ENCODE measurements at places on chromosomes 1 and 21.

DNA sequence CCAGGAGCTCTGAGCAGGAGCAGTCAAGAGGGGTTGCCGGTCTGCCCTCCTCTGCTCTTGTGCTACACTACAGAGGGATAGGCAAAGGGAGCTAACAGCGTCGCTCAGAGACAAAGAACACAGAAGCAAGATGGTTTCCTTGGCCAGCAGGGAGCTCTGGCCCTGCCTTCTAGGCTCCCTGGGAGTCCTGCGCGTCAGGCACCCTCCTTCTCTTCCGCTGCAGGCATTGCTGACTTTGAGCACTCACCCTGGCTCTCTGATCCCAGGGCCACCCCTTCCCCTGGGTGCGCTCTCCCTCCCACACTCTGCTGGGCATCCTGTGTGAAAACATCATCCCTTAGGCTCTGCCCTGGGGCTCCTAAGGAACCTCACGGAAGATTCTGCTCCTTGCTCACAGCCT lies 489 bp downstream of the TNNI1 start:
- no peak for DNase-seq

GRCh38 chr1:206925106-206925736 lies 3.5 kb upstream of the FCMR start:
- DNase-seq, result peak; percentile 25

DNA sequence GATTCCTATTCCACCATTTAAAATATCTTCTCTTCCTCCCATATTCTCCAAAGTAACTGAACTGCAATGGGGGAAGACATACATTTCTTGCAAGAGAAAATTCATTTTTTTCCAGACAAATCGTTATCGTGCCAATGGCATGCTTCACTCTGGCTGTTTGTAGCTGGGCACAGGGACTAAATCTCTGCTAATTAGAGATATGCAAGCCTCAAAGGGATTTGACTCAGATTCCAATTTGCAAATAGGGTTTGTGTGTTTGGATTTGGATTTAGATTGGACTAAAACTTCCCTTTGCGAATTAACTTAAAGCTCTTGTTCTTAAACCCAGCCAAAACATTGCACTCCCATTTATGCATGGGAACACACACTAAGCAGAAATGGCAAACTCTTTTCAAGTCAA lies 276.2 kb upstream of the DUSP10 start:
- no peak for DNase-seq

DNA sequence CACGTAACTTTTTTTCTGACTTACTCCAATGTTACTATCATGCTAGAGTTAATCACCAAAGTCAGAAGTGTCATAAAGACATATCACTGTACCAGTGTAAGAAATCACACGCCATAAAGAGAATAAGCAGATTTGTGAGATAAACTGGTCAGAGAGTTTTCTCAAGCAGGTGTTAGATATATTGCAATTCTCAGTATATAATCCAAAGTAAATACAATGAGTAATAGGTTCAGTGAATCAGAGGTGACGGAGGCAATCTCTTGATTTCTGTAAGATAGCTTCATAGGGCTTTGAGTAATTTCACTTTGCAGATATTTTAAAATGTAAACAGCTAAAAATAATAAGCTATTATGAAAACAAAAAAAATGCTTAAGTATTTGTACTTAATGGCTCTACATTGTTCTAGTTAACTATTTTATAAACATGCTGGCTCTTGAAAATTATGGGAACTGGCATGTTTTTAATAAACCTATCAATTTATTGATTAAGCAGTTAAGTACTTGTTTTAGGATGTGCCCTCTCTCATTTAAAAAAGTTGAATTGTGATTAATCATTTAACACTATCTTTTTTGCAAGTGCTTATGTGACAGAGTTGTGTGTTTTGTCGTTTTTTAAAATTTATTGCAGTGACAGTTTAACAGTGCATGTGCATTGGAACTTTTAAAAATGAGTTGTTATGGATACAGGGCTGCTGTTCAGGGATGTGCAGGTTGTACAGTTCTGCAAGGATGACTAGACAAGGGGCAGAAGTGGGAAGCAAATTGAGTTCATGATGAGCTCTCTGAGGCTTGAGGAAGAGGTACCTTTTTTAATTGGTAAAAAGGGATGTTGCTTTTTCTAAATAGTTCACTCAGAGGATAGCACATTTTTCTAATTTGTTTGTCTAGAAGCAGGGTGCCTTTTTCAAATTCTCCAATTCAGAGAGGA lies 119.1 kb downstream of the USP25 start:
- DNase-seq, result no peak

GRCh38 chr1:43945674-43946235 lies 995 bp upstream of the IPO13 start:
- no peak for DNase-seq

DNA sequence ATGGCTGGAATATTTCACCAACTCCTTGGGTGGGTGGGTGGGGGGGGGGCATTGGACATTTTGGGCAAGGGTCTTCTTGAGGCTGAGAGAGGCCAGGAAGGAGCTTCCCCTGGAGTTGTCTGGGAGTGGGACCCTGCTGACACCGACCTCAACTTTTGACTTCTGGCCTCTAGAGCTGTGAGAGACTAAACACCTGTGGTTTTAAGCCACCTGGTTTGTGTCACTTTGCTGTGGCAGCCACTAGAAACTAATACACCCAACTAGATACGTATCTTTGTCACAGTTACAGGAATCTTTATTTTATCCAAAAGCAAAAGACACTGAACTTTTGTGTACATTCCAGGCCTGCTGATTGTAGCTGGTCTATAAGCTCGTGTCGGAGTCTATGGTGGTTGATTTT lies 9.9 kb upstream of the RIPK4 start:
- no peak for DNase-seq

DNA sequence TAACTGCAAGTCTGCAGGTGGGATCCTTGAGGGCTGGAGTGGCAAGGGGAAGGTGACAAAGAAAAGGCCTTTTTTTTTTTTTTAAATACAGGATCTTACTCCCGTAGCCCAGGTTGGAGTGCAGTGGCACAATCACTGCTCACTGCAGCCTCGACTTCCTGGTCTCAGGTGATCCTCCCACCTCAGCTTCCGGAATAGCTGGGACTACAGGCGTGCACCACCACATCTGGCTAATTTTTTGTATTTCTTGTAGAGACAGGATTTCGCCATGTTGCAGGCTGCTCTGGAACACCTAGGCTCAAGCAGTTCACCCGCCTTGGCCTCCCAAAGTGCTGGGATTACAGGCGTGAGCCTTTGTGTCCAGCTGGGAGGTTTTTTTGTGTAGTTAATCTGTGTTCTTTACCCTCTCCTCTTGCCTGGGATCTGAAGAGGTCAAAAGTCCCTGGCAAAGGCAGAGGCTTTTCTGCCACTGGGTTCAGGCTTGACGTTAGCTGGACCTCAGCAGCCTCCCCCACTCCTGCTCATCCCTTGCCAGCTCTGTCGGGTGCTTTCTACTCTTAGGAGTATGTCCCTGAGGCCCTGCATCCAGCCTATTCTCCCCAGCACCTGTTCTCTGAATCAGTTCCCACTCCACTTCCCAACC lies 5.2 kb downstream of the IL6R start:
- DNase-seq, result no peak

- no peak for DNase-seq
Measured at GRCh38 chr1:25425098-25426085, 4.8 kb upstream of the RHCE start.

GRCh38 chr1:192635939-192636338 lies at the start of gene RGS13:
Gene RGS13, plus strand, starts transcription at chr1:192636147. Its CDS starts 8,188 bp downstream, at chr1:192644335.
- no peak for DNase-seq

- no peak for DNase-seq
Measured at GRCh38 chr21:17441370-17441769, 71.5 kb upstream of the CXADR start.

- no peak for DNase-seq
Measured at GRCh38 chr1:41515131-41515678, 30.7 kb upstream of the EDN2 start.

DNA sequence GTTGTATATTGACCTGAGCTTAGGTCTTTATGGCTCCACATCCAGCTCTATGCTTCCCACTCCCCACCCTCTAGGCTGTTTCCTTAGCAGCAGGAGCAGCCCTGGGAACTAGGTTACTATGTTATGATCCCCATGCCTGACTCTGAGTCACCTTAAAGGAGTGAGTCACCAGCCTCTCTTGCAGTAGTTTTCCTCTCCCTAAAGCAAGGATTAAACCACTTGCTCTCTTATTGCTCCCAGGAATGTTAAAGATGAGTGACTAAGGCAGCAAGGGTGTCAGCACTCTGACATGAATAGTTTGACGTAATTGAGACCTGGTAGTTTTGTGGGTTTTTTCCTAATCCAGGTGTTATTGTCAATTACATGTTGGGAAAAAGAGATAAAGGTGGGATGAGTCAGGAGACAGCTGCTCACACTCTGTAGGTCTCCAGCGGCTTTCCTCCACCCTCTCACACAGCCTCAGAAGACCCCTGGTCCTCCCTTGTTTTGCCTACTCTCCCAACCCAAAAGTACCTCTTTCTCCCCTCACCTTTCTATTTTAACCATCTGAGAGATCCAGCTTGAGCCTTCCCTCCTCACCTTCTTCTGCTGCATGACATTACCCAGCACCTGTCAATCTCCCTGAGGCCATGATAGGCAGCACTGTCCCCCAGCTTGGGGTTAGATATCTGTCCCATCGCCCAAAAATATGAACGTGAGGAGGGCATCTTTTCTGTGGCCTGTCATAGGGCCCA lies 369.1 kb upstream of the VAMP3 start:
- DNase-seq, result no peak

GRCh38 chr1:19435181-19435580 lies 50.2 kb downstream of the CAPZB start:
- no peak for DNase-seq

DNA sequence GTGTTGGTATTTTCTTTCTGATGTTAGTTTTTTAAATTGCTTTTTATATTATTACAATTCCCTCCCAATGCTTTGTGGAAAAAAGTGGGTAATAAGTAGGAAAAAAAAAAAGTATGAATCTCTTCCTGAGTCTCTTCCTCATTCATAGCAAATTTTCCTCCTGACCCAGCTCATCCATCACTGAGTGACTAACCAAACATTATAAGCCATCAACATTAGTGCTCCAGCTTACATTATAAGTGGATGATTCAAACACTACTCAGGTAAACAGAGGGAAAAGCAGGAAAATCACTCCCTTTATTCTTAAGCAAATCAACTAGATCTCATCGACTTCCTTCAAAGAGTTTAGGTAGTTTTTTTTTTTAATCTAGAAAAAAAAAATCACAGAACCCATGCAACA lies 15.4 kb upstream of the SAMD13 start:
- DNase-seq, result no peak

DNA sequence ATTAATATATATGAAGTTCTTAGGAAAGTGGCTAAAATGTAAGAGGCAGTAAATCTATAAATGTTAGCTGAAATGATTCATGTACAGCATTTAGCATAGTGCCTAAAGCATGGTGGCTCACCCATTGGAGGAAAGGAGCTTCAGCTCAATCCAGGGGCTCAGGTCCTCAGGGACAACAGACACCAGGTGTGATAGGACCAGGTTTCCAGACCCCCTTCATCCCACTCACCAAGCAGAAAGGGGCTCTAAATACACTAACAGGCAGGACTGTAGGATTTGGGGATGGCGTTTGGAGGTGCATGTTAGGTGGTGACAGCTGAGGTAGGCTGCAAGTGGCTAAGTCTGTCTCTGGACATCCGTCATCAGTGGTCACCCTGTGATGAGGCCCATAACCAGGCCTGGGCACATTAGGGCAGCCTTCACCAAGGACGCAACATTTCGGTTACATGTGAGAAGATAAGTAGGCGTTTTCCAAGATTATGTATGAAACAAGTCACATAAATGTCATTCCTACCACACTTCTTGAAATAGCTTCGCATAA lies 233.1 kb downstream of the C1orf94 start:
- DNase-seq, result no peak

DNA sequence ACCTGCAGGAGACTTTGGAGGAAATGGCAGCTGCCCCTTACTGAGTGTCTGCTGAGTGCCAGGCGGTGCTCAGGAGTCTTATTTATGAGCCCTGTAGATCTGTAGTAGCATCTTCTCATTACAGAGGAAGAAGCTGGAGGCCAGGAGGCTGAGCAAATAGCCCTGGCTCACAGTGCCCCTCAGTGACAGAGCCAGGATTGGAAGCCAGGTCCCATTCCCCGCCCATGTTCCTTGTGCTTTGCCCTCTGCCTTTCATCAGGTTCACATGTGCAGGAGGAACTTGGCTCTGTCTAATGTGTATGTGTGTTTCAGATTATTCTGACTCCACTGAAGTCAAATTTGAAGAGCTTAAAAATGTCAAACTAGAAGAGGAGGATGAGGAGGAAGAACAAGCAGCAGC lies 21.2 kb downstream of the KDM4A start:
- DNase-seq, result no peak

DNA sequence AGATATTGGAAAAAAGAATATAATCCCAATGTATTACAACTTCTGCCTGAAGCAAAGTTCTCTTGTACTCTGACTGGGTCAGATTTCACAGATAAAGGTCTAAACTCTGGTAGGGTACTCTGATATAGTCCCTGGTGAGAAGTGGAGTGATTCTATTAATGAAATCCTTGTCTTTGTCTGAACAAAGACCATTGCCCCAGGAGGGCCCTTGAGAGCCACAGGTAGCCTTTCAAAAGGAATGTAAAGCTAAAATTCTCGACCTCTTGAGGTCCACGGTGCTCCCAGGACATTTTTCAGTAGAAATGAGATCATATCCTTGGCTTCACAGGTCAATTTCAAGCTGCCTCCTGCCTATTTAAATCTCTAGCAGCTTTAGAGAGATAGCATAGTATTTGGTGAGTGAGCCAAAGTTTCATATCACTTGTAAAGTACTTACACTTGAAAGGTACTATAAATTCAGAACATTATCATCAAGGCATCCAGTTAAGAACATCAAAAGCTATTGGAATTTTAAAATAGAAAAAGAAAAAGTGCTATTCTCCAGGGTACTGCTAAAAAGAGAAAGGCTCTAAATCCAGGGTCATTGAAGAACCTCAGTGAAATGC lies 10.1 kb downstream of the TNNI3K start:
- peak; percentile 49 for DNase-seq

GRCh38 chr1:7251454-7251800 lies 466.2 kb downstream of the CAMTA1 start:
- DNase-seq, result no peak

DNA sequence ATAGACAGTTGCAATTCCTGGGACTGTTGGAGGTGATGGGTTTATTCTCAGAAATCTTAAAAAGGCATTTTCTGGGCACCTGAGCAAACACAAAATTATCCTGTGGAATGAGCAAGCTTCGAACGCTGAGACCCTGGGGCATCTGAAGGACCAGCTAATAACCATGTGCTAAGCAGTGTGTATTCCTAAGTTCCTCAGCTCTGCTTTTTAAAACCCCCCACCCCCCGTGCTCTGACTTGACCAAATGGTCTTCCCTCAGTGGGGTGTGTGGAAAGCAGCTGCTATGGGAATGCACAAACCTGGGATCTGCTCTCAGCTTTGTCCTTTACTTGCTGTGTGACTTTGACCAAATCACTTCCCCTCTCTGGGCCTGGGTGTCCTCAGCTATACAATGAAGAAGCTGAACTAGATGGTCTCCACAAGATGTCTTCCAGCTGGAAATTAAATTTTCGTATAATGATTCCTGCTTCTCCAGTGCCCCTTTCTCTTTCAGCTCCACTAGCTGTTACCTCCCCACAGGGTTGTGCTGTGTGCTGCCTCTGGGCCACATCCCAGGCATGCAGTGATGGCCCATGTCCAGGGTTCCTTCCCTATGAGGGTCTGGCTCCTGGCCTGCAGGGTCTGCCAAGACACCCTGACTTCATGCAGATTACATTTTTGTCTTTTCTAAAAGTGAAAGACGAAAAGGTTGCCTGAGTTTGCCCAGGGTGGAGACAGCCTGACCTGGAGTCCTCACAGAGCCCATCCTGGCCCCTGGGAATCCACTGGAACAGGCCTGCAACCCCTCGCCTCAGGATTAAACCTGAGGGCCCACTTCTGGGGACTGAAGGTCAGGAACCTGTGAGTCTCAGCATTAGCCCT lies 14.9 kb upstream of the CD247 start:
- no peak for DNase-seq

GRCh38 chr1:151585622-151586021 lies 26.2 kb upstream of the SNX27 start:
- no peak for DNase-seq

Data from WTC11 (cell line).